ENCODE measurements at places on chromosomes 2 and 18. TPM values are rescaled to one million over a fixed set of nuclear protein-coding genes. Genes with fewer than 3 reads are reported as not detected.

- no peak for DNase-seq
Measured at GRCh38 chr2:56361844-56362243, 178.1 kb downstream of the CCDC85A start.

DNA sequence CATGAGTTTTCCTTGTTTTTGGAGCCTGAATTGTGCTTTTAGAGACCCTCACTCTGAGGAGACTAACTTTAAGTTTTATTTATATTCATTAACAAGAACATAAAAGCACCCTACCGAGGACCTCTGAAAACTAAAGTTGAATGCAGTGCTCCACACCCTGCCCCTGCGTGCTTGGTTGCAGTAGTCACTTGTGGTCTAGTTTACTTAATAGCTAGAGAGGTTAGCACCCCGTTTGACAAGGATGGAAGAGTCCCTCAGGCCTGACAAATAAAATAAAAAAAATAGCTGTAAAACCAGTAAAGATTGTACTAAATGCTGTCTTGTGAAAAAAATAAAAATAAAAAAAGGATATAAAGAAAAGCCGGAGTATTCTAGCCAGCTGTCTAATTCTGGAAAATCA, 395.2 kb downstream of the MTX2 start:
- DNase-seq, result no peak

The ABCG8 gene
- not detected for total RNA-seq

DNA sequence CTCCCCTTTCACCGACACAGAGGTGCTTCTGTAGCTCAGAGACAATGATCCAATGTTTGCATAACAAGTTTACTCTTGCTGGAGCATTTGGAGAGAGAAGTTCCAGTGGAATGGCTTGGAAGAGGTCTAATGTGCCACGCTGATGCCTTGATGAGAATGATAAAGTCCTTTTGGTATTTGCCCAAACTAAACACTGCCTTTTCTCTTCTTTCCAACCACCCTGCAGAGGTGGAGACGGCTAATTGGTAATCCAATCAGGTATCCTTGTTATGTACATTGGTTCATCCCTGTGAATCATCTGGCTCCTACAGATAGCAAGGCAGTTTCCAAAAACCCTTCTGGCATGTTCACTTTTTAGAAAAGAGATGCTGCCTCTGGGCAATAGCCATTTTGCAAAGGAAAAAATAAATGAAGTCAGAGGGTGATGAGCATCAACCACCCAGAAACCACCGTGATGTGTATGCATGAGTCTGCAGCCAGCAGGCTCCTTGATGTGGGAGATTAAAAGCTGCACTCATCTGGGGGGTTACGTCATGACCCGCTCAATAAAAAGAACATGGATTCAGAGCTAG, 40.6 kb downstream of the KIAA2012 start:
- DNase-seq, result no peak

DNA sequence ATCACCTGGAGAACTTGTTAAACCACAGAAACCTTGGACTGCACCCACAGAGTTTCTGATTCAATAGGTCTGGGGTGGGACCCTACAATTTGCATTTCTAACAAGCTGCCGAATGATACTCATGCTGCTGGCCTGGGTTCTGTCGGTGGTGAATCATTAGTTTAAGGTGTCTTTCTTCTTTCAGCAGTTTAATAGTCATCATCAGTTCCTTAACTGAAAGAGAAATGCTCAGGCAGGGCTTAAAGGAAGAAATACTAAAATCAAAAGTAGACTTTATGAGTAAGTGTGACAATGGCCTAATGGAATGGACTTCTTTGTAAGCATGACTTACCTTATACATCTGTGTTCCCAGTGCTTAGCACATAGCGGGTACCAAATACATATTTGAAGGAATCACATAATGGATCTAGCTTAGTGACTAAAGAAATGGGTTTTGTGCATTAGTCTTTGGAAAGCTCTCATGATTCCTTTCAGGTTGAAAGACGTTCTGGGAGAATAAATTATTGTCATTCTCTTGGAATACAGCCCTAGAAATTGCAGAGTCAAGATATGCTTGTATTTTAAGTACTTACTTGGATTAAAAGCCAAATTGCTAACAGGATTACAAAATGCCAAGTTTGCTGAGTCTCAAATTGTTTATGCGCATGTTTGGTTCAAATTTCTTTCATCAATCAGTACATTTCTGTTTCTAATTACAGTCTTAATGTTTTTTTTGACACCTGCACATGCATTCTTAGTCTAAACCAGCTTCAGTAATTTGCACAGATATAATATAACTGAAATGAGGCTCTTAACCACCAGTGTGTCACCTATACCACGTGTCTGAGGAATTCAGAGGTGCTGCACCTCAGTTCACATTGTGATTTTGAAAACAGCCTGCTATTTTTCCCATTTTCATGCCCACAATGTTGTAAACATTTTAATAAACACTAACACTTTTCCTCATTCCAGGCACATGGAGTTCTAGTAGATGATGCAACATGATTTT, 220.3 kb upstream of the NRP2 start:
- no peak for DNase-seq

- DNase-seq, result no peak
Measured at GRCh38 chr2:143558665-143559064, 429.4 kb downstream of the ARHGAP15 start.

All from Caki2 (cell line).